Spleen (tissue), 13 donors: ENCODE measurements at places on chromosomes 13 and 19. TPM values are rescaled to one million over a fixed set of nuclear protein-coding genes. Genes with fewer than 3 reads are reported as not detected.

The ZNF28 gene
- total RNA-seq = 15.6 TPM

The ZNF331 gene
- total RNA-seq = 27.8 TPM

The CPT1C gene
- 17.0 TPM for total RNA-seq

The TMEM59L gene
- total RNA-seq = not detected

The WDR88 gene
- not detected for total RNA-seq

The FCAR gene
- 39.1 TPM for total RNA-seq

The PSG6 gene
- total RNA-seq = not detected

The SIGLEC10 gene
- 104 TPM for total RNA-seq

The KIR3DL2 gene
- 1.0 TPM for total RNA-seq

The ZNF844 gene
- 9.1 TPM for total RNA-seq
